ENCODE measurements at places on chromosomes 6 and 20.

- DNase-seq: no peak
Measured at GRCh38 chr6:53731866-53732636, 62.8 kb upstream of the LRRC1 start.

- DNase-seq: no peak
Measured at GRCh38 chr6:100454551-100455229, 10.0 kb downstream of the SIM1 start.

DNA sequence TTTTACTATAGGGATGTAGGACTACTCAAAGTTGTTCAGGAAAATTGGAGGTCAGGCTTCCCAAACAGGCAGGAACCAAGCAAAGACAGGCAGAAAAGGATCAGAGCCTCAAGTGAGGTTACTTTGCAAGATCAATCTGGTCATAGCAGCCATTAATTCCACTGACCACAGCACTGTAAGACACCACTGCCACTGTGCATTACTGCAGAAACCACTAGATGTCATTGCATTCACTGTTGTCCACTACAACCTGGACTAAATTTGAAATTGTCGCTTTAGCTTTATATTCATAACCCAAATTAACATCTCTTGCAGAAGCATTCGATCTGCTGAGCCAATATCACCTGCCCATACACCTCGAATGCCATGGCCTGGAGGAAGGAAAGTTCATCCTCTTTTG, 126.9 kb upstream of the UFL1 start:
- DNase-seq: no peak

DNA sequence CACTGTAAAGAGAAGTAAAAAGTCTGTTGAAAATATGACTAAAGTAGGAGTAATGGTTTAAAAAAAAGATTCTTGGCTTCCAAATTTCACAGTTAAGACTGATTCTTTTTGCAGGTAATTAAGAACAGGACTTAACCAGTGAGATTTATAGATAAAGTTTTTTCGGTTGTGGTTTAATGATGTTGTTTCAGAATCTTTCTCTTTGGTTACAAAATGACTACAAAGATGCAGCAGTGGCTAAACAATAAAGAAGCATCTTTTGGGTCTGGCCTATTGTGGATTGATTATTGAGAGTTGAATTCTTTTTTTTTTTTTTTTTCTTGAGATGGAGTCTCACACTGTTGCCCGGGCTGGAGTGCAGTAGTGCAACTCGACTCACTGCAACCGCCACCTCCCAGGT, 109.7 kb downstream of the AKAP7 start:
- DNase-seq: no peak

- no peak for DNase-seq
Measured at GRCh38 chr6:56808871-56809359, 146.0 kb upstream of the BEND6 start.

DNA sequence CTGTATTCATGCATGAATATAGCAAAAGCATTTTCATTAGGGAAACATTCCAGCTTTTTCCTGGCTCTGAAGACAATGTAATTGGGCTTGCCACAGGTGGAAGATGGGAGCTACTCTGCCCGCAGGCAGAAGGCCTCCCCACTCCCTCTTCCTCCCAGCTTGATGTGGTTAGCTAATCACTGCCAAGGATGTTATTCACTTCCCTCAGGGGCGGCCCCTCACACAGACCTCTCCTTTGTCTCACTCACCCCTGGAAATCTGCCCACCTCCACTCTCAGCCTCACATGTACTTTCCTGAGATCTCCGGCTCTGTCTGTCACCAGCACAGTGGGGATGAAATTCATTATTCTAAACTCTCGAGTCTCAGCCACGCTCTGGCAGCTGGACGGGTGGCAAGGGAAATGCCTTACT, 100.7 kb downstream of the ANKRD60 start:
- DNase-seq: no peak

GRCh38 chr6:36135053-36135731, 4.9 kb downstream of the MAPK13 start:
- no peak for DNase-seq

- no peak for DNase-seq
Measured at GRCh38 chr20:12592756-12593155, 416.0 kb upstream of the SPTLC3 start.

DNA sequence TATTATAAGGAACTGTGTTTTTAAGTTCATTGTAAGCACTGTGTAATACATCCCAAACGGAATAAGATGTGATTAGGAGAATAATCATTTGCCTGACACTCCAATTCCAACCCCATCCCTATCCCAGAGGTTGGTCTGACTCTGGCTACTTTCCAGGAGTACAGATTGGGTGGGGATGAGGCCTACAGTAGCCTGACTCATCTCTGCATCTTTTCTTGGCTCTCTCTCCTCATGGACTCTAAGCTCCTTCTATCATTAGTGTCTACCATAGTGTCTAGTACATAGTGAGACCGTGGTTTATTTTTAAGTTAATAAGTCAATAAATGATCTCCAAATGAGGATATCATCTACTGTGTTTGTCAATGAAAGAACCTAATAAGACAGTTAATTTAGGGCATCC, 92.2 kb upstream of the CNKSR3 start:
- no peak for DNase-seq

- no peak for DNase-seq
Measured at GRCh38 chr20:22052025-22052650, 346.7 kb downstream of the PAX1 start.

GRCh38 chr6:25757936-25758642, 3.5 kb downstream of the SLC17A4 start:
- DNase-seq: no peak

DNA sequence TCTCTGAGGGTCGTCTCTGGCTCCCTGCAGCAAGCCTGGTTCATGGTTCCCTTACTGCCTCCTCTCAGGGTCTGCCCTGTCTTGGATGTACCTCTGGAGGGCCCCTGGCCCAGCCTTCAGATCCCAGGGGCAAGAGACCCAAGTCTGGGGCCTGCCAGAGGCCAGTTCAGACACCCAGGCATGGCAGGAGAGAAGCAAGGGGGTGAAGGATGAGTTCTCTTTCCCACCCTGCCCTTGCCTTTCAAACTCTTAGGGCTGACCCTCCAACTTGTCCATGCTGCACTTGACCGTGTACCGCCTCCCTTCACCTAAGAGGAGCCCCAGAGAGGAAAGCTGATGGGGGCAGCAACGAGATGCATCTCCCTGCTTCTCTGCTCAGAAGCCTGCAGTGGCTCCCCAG, 4.2 kb downstream of the GDAP1L1 start:
- DNase-seq: no peak

DNA sequence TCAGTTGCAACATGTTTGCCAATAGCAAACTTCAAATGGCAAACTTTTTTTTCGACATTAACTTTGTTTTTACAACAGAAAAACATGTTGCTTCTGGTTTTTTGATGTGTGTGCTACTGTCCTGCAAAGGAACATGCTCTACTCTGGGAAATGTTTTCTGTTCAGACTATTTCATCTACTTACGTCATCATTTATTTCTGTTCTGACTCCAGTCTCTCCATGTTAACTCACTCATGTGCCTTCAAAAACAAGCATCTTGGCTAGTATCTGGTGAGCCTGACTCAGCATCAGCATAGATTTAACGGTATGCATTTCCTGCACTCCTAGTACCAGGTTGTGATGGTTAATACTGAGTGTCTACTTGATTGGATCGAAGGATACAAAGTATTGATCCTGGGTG, 36.1 kb upstream of the MAP7 start:
- no peak for DNase-seq

GRCh38 chr6:167285077-167285770, 5.9 kb upstream of the UNC93A start:
- DNase-seq: no peak

- no peak for DNase-seq
Measured at GRCh38 chr6:95856876-95857364, 158.9 kb upstream of the FUT9 start.

DNA sequence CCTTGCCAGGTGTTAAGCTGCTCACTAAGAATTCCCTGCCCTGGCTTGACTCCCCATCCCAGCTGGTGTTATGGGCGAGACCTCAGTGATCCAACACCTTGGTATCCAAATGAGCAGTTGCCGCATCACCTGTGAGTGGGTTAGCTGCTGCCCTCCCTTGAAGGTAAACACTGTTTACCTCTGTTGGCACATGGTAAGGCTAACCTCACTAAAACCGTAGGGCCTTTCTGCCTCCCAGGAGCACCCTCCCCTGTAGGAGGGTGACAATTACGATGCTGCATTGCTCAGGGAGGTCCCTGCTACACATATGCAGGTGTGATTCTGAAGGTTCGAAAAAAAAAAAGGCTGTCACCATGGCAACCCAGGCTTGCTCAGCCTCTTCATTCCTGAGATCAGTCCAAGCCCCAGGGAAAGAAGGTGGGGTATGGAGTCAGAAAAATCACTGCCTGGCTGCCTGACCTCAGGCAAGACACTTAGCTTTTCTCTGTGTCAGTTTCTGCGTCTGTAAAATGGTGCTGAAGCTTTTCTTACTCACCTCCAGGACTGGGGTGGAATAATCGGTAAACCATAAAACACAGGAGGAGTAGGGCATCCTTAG, 19.5 kb downstream of the PNPLA1 start:
- no peak for DNase-seq

DNA sequence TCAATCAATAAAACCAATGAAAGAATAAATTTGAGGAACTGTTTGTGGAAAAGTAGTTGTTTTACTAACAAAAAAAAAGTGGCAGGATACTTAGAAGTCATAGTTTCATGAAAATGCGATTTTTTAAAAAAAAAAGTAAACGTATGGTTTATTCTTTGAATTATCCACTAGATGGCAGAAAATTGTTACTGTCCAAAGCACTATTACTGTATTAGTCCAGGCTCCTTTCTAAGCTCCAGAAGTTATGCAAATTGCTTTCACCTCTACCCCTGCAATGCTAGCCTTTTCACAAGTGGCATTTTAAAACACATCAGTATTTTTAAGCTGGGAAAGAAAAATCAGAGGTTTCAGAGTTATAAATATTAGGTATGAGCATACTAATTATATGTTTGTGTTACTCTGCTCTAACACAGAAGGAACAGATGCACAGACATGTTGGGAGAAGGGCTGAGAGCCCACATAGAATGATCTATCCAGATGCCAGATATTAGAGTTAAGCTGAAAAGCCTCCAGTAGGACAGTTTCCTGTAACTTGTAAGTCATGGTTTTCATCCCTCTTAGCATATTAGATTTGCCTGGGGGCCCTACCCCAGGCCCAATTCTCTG, 63.9 kb downstream of the FHL5 start:
- DNase-seq: no peak

GRCh38 chr20:32089637-32090362, 19.7 kb upstream of the TM9SF4 start:
- no peak for DNase-seq

DNA sequence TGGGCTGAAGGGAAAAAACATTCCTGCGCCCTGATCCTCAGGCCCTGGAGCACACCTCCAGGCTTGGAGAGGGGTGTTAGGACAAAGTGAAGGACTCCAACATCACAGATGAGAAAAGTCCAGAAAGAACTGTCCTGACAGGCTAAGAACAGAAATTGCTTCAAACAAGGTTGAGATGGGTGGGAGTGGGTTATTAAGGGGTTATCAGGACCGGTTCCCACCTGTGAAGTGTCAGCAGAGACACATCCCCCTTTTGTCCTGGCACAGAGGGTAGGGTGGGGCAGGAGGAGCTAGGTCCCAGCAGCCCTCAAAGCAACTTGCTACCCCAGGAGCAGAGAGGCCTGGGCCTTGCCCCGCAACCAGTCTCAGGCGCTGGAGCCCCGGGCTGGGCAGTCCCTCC, 3.5 kb downstream of the SPDEF start:
- DNase-seq: no peak

DNA sequence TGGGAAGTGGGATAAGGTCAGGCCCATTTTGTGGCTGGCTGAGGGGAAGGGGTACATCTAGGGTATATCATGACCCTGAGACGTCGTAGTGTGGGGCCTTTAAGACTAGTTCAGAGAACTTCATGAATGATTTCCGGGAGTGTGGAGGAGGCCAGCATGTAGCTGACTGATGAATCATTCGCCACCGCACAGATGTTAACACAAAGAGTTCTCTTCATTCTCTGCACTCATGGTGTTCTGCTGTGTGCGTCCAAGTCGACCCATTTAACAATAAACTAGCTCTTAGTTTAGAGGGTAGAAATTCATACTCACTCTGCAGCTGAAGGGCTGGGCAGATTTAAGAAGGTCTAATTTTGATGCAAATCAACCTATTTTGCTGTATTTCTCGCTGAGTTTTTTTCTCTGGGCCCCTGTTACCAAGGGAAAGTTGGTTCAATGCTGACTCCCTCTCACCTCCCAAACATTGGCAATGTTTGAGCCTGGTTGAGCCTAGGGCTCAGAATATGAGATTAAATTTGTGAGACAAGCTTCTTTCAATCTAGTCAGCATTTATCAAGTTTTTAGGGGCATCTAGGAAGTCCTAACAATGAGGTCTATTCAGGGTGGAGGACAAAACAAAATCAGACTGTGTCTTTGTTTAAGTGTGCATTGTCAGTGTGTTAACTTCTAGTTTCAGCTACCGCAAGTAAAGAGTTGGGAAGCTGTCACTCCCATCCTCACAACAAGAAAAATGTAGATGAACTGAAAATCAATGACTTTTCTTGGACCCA, 106.8 kb upstream of the CBLN4 start:
- DNase-seq: no peak

DNA sequence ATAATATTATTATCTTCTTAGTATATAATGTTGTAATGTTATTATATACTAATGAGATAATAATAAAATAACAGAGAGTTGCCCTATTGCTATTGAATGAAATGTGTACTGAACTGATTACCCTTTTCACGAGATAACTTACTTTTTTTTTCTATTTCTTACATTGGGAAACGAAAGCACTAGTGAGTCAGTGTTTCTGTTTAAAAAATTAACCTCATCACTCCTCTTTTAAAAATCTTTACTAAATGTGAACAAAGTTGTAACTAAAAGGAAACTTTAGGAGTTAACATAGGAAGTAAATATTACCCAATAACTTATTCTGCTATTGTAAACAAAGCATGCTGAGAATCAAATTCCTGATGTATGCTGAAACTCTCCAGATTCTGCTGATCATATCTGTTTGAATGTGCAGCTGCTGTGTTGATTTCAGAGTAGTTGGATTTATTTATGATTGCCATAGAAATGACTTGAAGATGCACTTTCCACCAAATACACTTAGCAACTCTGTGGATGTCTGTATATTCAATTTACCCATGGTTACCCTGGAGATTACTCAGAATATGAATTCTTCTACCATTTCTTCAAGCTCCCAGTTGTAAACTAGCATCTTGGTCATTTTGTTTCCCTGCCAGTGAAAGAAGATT, 523.4 kb downstream of the TENT5A start:
- no peak for DNase-seq

All from GM18507 (cell line).